Esophagus squamous epithelium (tissue), 5 donors: ENCODE measurements at places on chromosomes 2 and 18.

- DNase-seq = no peak
Measured at GRCh38 chr2:146414456-146414855, 1430.4 kb upstream of the ACVR2A start.

DNA sequence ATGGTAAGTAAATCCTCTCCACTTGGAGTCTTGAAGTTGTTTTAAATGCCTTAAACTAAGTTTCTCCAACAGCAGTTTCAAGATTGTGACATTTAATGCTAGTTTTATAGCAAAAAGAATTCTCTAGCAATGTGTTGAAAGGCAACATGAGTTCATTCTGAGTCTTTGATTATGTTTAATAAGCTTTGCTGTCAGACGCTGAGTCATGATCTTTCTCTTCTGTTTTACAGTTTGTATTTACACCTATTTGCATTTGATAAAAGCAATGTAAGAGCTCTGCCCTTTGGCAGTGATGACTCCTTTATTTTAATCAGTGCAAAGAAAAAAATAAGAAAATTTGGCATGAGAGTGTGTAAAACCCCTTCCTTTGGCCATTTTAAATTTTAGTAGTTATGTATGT lies 497.7 kb downstream of the STK39 start:
- DNase-seq = no peak

DNA sequence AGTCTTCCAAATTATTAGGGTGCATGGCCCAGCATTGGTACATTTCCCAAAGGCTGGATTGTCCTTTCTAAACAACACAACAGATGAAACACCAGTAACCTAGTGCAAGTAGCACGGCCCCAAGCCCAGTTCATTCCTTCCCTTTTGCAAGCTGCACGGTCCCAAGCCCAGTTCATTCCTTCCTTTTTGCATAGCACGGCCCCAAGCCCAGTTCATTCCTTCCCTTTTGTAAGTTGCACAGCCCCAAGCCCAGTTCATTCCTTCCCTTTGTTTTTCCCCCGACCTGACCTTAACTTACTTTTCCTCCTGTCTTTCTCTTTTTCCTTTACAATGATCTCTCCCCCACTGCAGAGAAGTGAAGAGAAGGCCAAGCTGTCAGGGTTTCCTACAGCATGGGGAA lies 60.9 kb downstream of the C18orf63 start:
- DNase-seq = no peak

GRCh38 chr18:58861353-58861752 lies 3.3 kb upstream of the ZNF532 start:
- DNase-seq = no peak

GRCh38 chr18:41052625-41053024 lies 902.4 kb upstream of the PIK3C3 start:
- no peak for DNase-seq

DNA sequence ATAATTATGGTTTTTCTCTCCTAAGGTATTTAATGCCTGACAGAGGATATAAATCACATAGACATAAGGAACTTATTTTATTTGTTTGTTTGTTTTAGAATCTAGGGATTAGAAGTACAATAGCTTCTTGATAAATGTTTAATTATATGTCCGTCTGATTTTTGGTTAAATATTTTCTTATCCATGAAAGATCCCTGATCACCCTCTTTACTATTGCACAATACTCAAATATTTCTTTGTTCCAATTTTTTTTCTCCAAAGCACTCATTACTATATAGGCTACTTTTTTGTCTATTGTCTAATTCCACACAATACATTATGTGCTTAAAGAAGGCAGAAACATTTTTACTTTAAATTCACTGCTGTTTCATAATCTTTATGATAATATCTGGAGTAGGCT lies 875.8 kb downstream of the TDRD15 start:
- no peak for DNase-seq

DNA sequence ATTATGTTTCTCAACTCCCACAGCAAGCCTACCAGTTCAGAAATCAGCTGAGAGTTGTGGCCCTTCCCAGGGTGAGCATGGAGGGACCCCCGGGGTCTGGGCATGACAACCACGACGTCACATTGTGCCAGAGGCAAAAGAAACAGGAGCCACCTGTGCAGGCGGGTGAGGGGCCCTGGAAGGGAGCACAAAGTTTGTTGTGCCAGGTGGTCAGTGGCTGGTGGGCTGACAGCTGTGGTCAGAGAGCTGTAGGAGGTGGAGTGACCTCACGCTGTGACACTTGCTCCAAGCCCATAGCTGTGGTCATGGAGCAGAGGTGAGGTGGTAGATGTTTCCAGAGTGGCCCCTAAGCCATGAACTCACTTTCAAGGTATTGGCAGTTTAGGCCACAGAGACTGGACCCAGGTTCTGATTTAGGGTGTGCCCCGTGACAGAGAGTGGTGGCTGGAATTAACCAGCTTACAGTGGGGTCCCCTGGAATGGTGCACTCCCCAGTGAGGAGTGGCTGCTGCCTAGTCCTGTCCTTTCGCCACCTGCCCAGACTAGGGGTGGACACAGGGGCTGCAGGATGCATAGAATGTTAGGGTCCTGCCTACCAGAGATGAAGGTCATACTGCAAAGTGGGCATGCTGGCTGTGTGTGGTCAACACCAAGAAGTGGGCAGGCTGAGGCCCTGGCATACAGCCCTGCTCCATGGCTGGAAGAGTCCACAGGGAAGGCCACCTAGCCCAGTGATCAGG lies 136.4 kb downstream of the GLI2 start:
- no peak for DNase-seq

DNA sequence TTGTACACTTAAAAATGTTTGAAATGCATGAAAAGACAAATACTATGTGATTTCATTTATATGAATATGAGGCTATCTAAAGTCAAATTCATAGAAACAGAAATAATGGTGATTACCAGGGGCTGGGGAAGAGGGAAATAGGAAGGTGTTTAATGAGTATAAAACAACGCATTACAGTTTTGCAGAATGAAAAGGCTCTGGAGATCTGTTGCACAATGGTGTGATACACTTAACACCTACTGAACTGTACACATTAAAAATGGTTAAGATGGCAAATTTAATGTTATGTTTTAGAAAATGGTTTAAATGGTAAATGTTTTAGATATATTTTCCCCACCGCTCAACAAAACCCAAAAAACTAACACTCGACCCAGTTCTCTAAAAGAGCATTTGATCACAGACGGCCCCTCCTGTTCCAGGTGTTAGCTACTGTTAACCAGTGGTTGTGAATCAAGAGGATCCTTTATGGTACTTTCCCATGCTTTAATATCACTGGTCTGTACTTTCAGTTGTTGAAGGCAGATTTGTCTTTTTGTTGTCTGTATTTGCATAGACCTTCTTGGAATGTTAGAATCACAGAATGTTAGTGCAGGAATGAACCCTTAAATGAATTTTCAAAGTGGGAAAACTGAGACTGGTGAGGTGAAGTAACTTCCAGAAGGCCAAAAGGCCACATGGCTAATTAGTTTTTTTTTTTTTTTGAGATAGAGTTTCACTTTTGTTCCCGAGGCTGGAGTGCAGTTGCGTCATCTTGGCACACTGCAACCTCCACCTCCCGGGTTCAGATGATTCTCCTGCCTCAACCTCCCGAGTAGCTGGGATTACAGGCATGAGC lies 10.2 kb downstream of the RAB10 start:
- no peak for DNase-seq

GRCh38 chr2:30361751-30362394 lies 85.2 kb upstream of the LCLAT1 start:
- DNase-seq = no peak

DNA sequence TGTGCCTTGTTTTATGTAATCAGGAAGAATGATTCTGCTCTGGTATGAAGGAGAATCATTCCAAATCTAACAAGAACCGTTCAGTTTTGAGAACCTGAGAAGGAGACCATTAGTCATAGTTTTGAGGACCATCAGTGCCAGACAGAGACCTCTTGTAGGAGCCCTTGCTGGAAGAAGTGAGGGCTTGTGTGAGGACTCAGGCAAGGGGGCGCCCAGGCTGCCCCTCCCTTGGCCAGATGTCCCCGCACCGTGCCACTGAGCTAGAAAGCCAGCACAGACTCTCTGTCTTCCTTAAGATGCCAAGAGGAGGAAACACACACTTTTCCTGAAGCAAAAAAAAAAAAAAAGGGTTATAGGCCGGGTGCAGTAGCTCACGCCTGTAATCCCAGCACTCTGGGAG lies 55.7 kb upstream of the SLC39A10 start:
- no peak for DNase-seq

DNA sequence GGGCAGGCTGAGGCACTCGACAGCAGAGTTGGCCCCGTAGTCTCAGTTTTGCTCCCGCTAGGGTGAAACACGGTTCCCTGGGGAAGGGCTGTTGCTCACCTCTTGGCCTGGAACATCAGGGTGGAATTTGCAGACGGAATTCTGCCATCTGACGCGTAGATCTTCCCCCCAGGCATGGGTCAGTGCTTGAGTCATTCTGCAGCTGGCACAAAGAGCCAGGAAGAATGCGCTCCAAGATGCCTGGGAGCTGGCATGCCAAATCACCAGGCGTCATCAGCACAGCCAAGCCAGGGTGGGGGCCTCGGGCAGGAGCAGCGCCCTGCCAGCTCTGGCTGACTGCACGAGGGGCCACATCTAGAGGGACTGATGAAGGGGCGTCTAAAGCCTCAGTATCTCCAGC lies 42.7 kb downstream of the ODC1 start:
- no peak for DNase-seq

DNA sequence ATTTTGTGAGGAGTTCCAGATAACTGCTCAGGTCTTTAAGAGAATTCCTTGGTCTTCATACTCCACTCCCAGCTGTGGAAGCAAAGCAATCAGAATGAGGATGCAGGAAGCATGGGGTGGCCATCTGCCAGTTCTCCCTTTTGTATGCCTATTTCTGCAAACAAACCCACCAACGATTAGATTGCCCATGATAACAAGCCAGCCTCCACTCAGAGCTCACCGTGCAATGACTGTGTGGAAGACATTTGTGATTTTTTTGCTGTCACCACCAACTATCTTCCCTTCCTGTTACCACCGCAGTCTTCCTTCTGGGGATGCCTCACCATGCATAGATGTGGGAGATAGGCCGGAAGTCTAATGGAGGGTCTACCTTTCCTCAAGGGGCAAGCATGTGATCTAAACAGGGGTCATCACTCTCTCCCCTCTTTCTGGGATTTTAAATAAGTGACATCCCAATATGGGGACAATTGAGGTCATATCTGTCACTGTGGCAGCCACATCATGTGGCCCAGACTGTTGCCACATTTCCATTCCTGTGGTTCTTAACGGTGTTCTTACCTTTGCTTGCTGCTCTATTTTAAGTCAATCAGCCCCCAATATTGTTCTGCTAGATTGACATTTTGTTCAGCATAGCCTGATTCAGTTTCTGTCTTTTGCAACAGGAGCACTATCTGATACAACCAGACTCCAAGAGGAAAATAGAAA lies 4.4 kb downstream of the AFF3 start:
- no peak for DNase-seq

DNA sequence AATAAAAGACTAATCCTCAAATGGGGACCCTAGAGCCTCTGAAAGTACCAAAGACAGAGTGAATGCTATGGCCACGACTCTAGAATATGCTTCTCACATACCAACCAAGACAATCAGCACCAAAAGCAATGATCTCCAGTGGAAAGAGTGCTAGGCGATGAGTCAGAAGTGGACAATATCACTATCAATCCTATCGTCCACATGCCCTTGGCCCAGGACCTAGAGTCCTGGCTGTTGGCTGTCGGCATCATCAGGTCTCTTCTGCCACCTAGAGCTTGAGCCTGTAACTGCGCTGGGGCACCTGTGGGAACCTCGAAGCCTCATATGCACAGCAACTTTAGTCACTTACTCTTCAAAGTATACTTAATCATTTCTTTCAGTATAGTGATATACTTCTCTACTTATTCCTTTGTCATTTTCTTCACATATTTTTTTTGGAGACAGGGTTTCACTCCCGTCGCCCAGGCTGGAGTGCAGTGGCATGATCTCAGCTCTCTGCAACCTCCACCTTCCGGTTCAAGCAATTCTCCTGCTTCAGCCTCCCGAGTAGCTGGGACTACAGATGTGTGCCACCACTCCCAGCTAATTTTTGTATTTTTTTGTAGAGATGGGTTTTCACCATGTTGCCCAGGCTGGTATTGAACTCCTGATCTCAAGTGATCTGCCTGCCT lies 29.7 kb downstream of the NOL10 start:
- DNase-seq = no peak

- no peak for DNase-seq
Measured at GRCh38 chr2:233839447-233839820, 14.9 kb downstream of the HJURP start.

DNA sequence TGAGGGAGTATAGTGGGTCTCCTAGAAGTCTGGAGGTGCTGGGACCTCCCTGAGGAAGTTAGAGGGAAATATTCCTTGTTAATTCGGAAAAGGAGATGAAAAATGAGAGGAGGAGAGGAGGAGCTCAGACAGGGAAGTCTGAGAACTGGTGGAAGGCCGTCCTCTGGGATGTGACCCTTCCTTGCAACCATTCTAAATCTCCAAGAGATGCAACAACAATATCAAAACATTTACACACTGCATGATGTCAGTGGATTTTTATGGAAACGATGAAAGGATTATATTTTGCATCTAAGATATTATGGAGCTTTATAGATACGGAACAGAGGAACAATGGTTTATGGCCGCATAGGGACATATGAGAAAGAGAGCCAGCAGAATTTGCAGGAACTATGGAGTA lies 49.8 kb upstream of the COBLL1 start:
- DNase-seq = no peak

- no peak for DNase-seq
Measured at GRCh38 chr2:73566288-73566878, 75.8 kb downstream of the NAT8 start.

DNA sequence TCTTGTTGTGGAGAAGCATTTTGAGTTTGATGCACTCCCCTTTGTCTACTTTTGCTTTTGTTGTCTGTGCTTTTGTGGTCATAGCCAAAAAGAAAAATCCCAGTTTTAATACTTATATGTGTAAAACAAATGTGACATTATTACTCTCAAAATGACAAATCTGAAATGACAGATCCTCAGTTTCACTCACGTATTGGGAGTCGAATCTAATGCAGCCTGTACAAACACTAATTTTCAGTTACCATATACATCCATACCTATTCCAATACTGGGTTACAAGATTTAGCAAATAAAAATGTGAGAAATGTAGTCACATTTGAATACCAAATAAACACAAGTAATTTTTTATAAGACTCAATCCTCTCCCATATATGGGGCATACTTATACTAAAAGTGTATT lies 148.2 kb upstream of the ZNF516 start:
- DNase-seq = no peak

DNA sequence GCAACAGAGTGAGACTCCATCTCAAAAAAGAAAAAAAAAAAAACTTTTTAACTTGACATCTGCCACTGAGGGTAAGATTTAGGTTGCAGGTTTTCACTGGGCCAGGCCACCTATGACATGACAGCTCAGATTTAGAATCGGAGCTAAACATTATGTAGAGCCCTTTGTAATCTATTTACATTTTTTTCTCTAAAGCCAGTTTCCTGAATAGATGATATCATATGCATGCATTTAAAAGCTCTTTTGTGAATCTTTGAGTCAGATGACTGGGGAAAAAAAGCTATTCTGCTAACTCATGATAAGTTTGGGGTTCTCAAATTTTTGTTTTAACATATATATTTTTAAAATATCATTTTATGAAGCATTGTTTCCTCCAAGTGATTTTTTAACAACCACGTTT lies 21.3 kb downstream of the PRKAG3 start:
- DNase-seq = no peak
